ENCODE measurements at places on chromosomes 4 and X.
A peak's percentile ranks its signal among the peaks of the same experiment; 100 is the strongest.

DNA sequence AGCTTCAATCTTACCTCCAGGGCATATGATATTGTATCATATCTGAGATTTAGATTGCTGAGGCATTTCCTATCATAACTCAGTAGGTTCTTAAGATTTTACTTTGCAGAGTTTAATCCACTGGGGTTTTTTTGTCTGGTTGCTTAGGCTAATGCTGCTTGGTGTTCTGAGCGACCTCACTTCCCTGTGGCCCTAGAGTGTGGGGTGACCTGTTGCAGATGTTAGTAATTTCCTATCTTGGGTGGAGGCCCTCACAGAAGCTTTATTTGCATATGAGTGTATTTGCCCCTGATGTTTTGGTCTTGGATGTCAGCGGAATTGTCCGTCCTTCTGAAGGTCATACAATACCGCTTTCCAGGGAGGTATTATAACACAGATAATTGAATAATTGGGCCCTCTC is 137.1 kb downstream of the NDST3 start:
- H3K4me1 ChIP-seq, result no peaks in the 10 kb centered on the region
- no peaks in the 10 kb centered on the region for H3K36me3 ChIP-seq
- H3K27me3 ChIP-seq, result no peaks in the 10 kb centered on the region
- no peak for DNase-seq
- no peak overlapping the region for H3K27ac ChIP-seq

GRCh38 chrX:7953446-7953845 is 26.2 kb upstream of the PNPLA4 start:
- H3K4me3 ChIP-seq, result no peak overlapping the region
- H3K27me3 ChIP-seq, result no peaks in the 10 kb centered on the region
- H3K36me3 ChIP-seq, result peaks cover 4% of the 10 kb centered on the region
- H3K27ac ChIP-seq, result no peak overlapping the region
- H3K4me1 ChIP-seq, result no peaks in the 10 kb centered on the region
- DNase-seq, result no peak

- peaks cover 19% of the 10 kb centered on the region for H3K36me3 ChIP-seq
- no peaks in the 10 kb centered on the region for H3K27me3 ChIP-seq
- no peak overlapping the region for H3K27ac ChIP-seq
- no peak for DNase-seq
- no peaks in the 10 kb centered on the region for H3K4me1 ChIP-seq
Observed at GRCh38 chr4:86675548-86675947, 81.4 kb downstream of the PTPN13 start.

GRCh38 chrX:111955901-111956300 is 79.9 kb downstream of the TRPC5OS start:
- no peak for DNase-seq
- H3K27me3 ChIP-seq, result no peaks in the 10 kb centered on the region
- no peak overlapping the region for H3K27ac ChIP-seq
- no peak overlapping the region for H3K4me3 ChIP-seq
- no peaks in the 10 kb centered on the region for H3K4me1 ChIP-seq
- no peaks in the 10 kb centered on the region for H3K36me3 ChIP-seq

DNA sequence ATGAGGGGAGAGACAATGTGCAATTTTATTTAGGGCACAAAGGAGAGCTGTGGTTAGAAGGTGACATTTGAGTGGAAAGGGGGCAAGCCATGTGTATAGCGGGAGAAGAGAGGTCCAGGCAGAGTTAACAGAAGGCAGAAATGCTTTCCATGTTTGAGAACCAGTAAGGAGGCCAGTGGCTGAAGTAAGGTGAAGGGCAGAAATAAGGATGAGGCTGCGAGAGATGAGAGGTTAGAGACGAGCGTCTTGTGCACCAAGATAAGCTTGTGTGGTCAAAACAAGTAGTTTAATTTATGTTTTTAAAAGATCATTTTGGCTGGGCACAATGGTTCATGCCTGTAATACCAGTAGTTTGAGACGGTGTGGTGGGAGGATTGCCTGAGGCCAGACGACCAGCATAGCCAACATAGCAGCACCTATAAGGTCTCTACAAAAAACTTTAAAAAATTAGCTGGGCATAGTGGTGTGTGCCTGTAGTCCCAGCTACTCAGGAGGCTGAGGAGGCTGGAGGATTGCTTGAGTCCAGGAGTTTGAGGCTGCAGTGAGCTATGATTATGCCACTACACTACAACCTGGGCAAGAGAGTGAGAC is 8.5 kb downstream of the HTT start:
- no peak overlapping the region for H3K4me3 ChIP-seq
- H3K36me3 ChIP-seq, result peaks cover 14% of the 10 kb centered on the region
- H3K27ac ChIP-seq, result no peak overlapping the region
- no peak for DNase-seq
- H3K27me3 ChIP-seq, result no peaks in the 10 kb centered on the region

DNA sequence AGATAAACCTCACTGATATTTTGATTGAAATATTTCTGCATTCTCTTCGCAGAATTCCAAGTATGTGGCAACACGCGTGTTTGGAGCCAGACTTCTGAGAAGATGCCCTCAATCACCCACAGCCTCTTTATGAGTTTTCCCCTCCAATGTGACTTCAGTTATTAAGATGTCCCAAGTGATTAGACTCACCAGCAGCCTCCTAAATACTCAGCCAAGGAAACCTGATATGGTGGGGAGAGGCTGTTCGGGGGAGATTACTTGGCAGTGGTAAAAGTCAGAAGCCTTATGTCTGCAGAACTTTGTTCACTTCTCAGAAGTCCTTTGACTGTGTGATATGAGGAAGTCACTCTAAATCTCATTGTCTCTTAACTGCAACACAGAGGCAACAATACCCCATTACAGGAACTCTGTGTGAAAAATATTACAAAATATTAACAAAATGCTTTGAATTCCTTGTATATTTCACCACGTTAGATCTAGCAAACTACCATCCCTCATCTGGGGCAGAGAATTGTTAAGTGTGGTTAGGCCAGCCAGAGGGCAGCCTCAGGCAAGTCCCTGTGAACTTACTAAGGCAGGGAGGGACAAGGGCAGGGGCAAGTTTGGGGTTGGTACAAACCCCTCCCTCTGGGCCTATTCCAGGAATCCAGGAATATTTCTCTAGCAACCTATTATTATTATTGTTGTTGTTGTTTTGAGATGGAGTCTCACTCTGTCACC is 151.4 kb upstream of the USP9X start:
- no peak overlapping the region for H3K27ac ChIP-seq
- peaks cover 10% of the 10 kb centered on the region for H3K36me3 ChIP-seq
- no peaks in the 10 kb centered on the region for H3K27me3 ChIP-seq
- H3K4me3 ChIP-seq, result no peak overlapping the region
- peaks cover 6% of the 10 kb centered on the region for H3K4me1 ChIP-seq

DNA sequence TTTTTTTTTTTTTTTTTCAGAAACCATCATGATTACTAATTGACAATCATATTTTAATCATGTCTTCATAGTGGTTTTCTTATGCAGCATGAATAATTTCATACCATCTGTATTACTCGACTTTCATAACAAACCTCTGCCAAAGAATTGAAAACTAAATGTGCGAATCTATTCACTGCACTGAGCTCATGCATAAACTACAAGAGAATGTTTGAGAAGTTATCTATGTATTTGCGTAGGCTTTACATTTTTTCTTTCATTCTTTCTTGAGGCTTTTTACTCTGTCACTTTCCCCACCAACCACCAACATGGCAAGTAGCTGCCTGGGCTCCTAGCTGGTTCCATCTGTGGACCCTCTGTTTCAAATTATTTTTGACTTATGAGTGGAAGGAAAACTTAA is 1761.0 kb downstream of the STIM2 start:
- no peaks in the 10 kb centered on the region for H3K27me3 ChIP-seq
- H3K36me3 ChIP-seq, result peaks cover 4% of the 10 kb centered on the region
- H3K4me1 ChIP-seq, result no peaks in the 10 kb centered on the region

DNA sequence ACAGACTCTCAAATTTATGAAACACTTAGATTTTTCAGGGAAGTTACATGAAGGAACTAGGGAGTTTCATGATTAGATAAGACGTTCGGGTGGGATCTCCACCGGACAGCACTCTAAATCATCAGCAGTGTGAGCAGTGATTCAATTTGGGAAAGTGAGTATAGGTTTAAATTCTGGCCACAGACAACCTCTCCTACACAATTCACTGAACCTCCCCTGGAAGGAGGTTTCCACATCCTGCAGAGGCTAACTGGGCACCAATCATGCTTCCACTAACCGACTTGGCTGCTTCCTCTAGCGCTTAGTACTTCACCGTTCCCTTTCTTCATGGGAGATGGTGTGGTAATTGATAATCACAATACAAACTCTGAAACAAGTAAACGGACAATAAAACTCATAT is 5.6 kb downstream of the CXCL9 start:
- no peaks in the 10 kb centered on the region for H3K36me3 ChIP-seq
- H3K27ac ChIP-seq, result no peak overlapping the region
- no peak for DNase-seq
- H3K27me3 ChIP-seq, result no peaks in the 10 kb centered on the region

DNA sequence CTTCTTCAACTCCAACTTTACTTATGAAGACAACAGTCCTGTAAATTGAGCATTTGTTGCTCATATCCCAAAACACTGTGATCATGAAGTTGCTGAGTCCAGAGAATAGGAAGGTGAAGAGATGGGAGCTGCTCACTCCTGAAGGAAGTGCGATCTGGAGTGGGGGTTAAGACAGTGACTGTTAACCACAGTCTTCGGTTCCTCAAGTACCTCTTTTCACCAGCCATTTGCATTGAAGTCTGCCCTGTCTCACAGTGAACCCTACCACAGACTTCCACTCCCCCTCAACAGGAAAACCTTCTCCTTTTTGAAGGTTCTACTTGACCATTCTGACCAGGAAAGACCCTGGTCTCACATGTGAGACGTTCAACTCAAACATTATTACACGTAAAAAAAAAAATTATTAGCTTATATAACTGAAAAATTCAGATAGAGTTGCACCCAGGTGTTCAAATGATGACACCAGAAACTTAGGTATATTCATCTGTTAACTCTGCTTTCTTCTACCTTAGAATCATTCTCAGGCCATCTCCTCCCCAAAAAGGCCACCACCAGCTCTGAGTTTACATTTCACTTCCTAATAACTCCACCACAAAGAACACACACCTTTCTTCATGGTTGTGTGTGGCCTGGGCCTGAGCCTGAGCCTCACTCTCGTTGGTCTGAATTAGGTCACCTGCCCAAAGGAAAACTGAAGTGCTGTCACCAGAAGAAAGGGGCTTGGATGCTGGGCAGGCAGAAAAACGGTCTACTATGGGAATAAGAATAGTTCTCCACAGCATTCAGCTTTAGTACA is 199.2 kb downstream of the DCTD start:
- DNase-seq, result no peak
- no peaks in the 10 kb centered on the region for H3K27me3 ChIP-seq
- peaks cover 13% of the 10 kb centered on the region for H3K4me1 ChIP-seq
- peak overlapping the region; percentile 38 for H3K27ac ChIP-seq
- no peak overlapping the region for H3K4me3 ChIP-seq

- H3K27me3 ChIP-seq, result no peaks in the 10 kb centered on the region
- H3K4me1 ChIP-seq, result no peaks in the 10 kb centered on the region
- no peak overlapping the region for H3K4me3 ChIP-seq
- no peak for DNase-seq
- peaks cover 42% of the 10 kb centered on the region for H3K36me3 ChIP-seq
- no peak overlapping the region for H3K27ac ChIP-seq
Observed at GRCh38 chr4:2832981-2833670, 10.5 kb upstream of the ADD1 start.

GRCh38 chrX:155715141-155715540 is 102.4 kb upstream of the TMLHE start:
- no peaks in the 10 kb centered on the region for H3K27me3 ChIP-seq
- H3K4me3 ChIP-seq, result no peak overlapping the region

DNA sequence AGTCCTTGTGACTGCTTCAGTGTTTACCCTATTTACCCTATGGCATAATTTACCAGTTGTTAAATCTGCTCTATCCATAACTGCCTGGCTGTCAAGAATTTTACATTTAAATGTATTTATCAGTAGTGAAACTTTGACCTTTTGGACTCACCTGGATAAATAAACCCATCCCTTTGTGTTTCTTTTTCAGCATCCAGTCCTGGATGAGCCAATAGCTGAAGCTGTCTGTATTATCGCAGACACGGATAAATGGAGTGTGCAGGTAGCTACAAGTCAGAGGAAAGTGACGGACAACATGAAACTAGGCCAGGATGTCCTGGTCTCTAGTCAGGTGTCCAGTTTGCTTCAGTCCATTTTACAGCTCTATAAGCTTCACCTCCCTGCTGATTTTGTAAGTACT is 122.4 kb downstream of the FNIP2 start:
- peaks cover 3% of the 10 kb centered on the region for H3K4me1 ChIP-seq
- no peak overlapping the region for H3K4me3 ChIP-seq
- no peaks in the 10 kb centered on the region for H3K27me3 ChIP-seq
- no peak overlapping the region for H3K27ac ChIP-seq

DNA sequence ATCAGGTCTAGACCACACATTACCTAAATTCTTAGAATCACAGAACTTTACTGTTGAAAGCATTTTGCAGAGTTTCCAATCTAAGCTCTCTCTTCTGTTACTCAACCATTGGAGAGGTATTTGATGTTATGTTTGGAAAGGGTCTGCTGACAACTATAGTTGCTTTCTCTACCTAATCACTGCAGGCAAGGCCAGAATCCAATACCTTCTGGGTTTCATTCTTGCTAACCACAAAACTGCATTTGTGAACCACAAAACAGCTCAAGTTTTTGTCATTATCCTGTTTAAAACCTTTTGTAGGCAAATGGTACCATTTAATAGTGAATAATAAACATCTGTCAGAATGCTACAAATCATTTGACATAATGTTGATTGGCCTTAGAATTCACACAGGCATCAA is 380.1 kb downstream of the GASK1B start:
- no peak overlapping the region for H3K4me3 ChIP-seq
- no peaks in the 10 kb centered on the region for H3K27me3 ChIP-seq
- no peaks in the 10 kb centered on the region for H3K4me1 ChIP-seq

- H3K27me3 ChIP-seq, result no peaks in the 10 kb centered on the region
- H3K27ac ChIP-seq, result no peak overlapping the region
- H3K36me3 ChIP-seq, result no peaks in the 10 kb centered on the region
- H3K4me1 ChIP-seq, result no peaks in the 10 kb centered on the region
Observed at GRCh38 chr4:184232975-184233374, 15.3 kb upstream of the ENPP6 start.

DNA sequence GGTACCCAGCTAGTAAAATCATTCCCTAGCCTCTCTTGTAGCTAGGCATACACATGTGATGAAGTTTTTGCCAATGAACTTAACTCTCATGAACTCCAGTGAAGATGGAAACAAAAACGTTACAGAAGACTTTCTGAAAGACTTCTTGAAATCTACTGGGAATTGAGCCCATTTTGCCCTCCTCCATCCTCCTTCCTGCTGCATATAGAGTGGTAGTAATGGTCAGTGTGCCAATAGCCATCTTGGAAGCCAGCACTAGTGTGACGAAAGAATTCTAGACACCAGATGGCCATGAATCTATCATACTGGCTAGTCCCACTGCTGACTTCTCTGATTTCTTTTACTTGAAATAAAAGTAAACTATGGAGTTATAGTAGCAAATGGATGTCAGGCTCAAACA is 30.9 kb upstream of the PPA2 start:
- no peak overlapping the region for H3K27ac ChIP-seq
- no peaks in the 10 kb centered on the region for H3K27me3 ChIP-seq
- no peaks in the 10 kb centered on the region for H3K36me3 ChIP-seq
- no peak for DNase-seq
- no peak overlapping the region for H3K4me3 ChIP-seq
